Mesenteric fat pad (tissue), 1 donor: ENCODE measurements at places on chromosomes 1 and 21. TPM values are rescaled to one million over a fixed set of nuclear protein-coding genes. Genes with fewer than 3 reads are reported as not detected.

GRCh38 chr1:188325211-188325610, 1496.5 kb downstream of the PLA2G4A start:
- no peak for DNase-seq

USF1 gene
- total RNA-seq, result 57.9 TPM

PAQR6 gene
- 1.4 TPM for total RNA-seq

- DNase-seq, result no peak
Observed at GRCh38 chr1:40650075-40650474, 15.4 kb downstream of the RIMS3 start.

DNA sequence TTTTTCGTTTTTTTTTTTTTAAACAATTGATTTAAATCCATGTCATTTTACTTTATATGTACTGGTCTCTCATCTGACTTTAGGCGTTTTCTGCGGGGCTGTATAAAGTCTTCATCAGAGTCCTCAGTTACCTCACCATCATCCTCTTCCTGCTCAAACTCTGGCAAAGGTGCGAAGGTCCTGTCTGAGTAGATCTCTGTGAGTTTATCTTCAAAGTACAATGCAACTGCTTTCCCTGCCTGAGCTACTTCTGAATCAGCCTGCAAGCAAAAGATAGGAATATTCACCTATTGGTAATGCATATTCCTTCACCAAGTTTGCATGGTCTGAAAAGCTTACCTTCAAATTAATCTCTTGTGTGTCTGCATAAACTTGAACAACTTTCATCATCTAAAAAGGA, 113.4 kb downstream of the TRIM33 start:
- DNase-seq, result no peak

GRCh38 chr1:84708031-84708430, 17.8 kb upstream of the SSX2IP start:
- DNase-seq, result no peak

- no peak for DNase-seq
Observed at GRCh38 chr1:150352866-150353265, 11.1 kb upstream of the RPRD2 start.

GSTM2 gene
- total RNA-seq, result 51.2 TPM

DNA sequence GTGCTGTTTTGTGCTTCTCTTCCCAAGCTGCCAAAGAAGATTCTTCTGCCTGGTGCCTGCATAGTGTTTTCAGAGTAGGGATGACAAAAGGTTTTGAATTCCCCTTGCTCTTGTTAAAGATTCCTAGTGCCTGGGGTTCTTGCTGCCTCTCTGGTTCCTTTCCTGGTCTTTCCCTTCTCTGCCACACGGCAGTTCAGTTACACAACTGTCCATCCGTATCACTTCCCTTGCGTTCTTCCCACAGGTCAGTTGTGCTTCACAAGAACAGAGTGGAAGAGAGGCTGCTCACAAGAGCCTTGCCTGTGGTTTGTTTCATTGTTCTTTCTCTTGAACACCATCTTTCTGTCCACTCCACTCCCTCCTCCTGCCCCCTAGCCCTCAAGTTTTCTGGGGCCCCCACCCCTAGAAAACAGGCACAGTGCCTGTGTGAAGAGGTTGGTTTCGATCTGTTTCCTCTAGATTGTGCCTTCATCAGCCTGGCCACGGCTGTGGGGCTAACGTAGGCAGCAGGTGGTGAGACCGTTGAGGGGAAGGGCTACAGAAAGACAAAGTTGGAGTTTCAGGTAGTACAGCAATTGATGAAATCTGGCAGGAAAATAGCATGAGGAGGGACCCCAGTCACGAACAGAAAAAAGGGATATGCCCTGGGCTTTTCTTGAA, 5.8 kb downstream of the VASH2 start:
- peak; percentile 55 for DNase-seq

DNA sequence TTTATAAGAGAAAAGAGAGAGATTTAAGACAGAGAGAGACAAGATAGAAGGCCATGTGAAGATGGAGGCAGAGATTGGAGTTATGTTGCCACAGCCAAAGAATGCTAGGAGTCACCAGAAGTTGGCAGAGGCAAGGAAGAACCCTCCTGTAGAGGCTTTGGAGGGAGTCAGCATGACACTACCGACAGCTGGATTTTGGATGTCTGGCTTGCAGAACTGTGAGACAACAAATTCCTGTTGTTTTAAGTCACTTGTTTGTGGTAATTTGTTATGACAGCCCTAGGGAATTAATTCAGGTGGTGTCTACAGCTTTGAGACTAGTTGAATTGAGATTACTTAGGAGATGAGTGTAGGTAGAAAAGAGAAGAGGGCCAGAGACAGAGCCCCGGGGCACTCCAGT, 158.5 kb downstream of the DNM3 start:
- DNase-seq, result no peak

DNA sequence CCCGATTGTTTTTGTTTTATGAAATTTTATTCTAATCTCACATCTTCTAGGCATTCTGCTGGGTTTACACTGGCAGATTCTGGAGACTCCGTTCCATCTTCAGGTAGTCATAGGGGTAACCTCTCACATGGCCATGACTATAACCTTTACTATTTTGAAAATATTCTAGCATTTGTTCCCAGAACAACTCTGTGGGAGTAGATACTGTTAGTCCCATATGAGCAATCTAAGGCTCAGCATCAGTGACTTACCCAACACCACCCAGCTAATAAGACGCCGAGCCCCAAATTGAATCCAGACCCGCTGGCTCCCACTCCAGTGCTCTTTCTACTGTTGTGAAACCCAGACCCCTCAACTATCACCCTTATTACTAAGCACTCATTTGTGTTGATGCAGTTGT, 9.8 kb downstream of the ADAMTS4 start:
- DNase-seq, result no peak

DNA sequence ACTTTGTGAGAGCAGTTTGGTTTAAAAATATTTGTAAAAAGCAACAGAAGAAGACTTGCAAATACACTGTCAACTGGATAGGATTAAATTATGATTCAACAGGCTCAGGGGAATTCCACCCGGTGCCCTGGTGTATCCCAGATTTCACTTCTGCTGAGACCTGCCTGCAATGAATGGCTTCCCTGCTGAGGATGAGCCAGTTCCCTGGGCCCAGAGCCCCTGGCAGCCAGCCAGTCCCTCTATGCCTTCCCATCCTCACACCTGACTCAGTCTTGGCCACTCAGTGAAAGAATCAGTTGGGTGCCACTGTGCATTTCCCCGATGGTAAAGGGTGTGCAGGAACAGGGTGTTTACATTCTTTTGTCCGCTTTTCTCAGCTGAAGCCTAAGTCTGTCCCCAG, 64.4 kb downstream of the KCTD3 start:
- no peak for DNase-seq

- no peak for DNase-seq
Observed at GRCh38 chr1:1628754-1629429, 3.1 kb upstream of the MMP23B start.

DNA sequence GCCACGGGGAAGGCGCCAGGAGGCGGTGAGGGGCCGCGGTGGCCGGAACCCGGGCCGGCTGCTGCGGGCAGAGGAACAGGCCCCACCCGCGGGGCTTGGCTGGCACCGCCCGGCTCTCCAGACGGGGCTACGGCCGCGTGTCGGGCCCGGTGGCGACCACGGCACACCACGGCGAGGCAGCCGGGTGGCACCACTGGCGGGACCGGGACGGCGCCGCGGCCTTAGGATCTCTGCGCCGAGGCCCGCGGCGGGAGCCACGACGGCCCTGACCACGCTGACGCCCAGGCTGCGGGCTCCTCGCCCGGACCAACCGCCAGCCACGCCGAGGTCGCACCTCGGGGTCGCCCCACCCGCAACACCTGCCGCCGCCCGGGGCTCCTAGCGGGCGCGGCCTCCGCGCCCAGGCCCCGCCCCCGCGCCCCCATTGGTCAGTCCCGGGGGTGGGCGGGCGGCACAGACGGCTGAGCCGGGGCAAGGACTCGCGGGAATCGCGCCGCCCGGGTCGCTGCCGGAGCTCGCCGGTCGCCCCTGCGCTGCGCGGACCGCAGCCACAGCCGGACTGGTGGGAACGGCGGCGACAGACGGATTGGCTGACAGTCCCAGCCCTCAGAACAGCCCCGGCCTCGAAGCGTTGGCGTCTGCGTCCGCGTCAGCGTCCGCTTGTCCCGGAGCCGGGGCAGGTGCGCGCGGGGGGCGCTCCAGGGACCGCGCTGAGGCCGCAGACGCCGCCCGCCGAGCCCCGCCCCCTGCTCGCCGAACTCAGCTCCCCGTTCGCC, at the start of gene BMP8A:
BMP8A (plus strand) TSS at position 491 of the 776 bp plus-strand sequence. CDS start 356 bp downstream, outside the sequence.
- DNase-seq, result no peak

DNA sequence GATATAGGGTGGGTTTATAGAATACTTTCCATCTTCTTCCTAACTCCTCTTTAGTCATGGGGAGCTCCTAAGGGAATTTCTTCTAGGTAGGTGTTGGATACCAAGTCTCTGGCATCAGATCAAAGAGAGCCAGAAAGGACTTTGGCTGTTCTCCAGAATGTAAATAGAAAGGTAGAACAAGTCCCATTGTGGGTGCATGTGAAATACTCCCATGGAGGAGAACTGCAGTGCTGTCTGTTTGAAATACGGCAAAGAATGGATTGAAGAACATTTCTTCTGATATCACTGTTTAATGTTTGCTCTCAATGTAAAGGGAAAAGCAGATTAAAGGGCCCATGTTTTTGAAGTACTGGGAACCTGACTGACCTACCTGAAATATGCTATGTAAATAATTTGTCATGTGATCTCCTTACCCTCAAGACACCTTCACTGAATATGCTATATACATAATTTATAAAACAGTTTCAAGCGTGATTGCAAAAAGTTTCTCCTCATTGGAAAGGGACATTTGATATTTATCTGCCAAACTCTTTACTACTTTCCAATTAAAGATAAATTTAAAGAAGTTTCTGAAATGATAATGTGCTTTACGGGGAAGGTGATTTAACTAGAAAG, 65.9 kb downstream of the LAMC1 start:
- DNase-seq, result no peak

GRCh38 chr1:229753764-229754551, 127.9 kb downstream of the URB2 start:
- DNase-seq, result no peak

PALMD gene
- 212 TPM for total RNA-seq

DNA sequence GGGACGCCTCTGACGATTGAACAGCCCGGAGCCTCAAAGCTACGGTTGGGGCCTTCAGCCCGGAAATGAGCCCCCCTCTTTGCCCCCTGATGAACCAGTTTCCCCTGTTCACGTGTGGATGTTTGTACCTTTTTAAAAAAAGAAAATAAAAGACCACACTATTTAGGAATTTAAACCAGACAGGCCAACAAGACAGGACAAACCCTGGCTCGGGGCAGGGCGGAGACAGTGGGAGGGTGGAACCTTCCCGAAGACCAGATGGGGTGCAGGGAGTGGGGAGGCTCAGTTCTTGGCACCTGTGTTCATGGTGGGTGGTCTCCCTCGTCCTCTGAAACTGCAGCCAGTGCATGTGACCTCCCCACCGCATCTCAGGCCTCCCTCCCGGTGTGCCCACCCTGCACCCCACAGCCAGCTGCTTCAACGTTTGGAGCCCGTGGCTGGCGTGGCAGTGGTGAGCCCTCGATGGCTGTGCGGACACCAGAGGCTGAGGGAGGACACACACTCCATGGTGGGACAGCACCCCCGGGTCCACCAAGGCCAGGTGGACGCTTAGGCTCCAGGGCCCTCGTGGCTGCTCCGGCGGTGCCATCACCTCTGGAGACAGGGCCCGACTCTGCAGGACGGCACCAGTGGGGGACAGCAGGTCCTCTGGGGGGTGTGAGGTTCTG, 45.6 kb downstream of the COL18A1 start:
- DNase-seq, result no peak

DNA sequence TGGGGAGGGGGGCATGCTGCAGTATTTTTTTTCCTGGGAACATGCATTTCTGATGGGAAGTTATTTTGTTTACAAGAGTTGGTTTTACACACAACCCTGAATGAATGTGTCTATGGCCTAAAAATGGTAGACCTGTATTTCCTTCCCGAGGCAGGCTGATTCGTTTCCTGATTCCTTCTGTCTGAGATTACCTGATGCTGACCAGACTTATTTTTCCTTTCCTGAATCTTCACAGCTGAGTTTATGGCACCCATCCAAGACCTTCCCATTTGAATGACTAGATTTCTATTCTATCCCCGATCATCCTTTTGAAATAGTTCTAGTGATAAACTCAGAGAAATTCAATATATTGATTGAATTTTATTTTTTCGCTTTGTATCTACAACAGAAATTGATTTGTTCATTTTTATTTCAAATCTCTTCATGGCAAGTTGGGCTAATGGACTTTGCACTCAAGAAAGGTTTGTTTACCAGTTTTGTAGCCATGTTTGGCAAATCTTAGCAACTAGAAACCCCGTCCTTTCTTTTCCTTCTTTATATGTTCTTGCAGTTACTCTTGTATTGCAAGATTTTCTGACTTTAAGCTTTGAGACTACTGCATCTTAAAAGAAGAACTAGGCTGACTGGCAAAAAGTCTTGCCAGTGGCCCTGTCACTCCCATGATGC, 15.9 kb upstream of the PLEKHM2 start:
- no peak for DNase-seq

- no peak for DNase-seq
Observed at GRCh38 chr1:171501305-171502024, 16.1 kb downstream of the PRRC2C start.

GRCh38 chr1:167469280-167469965, 48.9 kb downstream of the CD247 start:
- no peak for DNase-seq

DNA sequence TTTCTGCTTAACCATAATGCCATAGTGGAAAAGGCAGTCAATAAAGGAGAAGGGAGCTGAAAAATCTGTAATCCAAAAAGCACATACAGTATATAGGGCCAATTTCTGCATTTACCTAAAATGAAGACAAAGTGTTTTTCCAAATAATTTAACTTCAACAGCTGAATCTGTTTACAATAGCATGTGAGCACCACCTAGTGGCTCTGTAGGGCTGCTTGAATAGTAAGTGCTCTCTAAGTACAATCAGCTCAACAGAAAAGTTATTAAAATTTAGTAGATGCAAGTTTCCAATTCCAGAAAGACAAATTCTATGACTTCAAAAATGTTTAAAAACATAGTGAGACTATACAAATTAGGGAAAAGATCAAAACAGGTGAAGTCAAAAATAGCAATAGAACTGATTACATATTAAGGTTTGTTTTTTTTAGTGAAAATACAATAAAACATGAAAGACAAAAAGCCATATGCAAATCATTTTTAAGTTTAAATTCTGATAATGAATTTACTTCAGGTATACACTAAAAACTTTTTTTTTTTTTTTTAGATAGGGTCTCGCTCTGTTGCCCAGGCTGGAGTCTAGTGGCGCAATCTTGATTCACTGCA, 220.0 kb downstream of the SETD4 start:
- DNase-seq, result no peak

- DNase-seq, result no peak
Observed at GRCh38 chr1:231252336-231252735, 11.3 kb downstream of the GNPAT start.

- DNase-seq, result no peak
Observed at GRCh38 chr1:198699167-198700015, 60.6 kb downstream of the PTPRC start.

LCE1A gene
- total RNA-seq, result not detected

DNA sequence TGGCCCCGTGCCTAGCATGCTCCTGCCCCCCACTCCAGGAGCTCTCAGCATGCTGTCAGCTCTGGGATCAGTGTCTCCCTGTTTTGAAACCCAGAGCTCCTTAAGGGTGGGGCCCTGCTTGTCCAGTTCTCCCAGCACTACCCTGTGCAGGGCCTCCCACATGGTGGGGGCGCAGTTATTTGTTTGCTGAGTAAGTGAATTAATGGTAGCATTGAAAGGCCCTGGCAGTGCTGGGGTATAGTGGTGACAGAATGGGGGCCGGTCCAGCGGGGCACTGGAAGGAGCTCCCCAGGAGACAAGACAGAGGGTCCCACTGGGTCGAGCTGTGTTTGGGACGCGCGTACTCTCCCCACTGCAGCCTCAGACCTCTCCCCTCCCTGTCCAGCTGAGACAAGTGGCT, 99.9 kb downstream of the NPHP4 start:
- no peak for DNase-seq
